Progenitor cell of endocrine pancreas (in vitro differentiated cells): ENCODE measurements at places on chromosomes 3 and 15. TPM values are rescaled to one million over a fixed set of nuclear protein-coding genes. Genes with fewer than 3 reads are reported as not detected.

Gene ZNF385D
- 0.10 and 0.47 TPM in 2 replicates for total RNA-seq

Gene GOLGA6B
- total RNA-seq, result not detected in 2 replicates

Gene CPNE9
- 0.47 and 0.69 TPM in 2 replicates for total RNA-seq

Gene LRRC31
- total RNA-seq, result 0.67 and 1.2 TPM in 2 replicates

Gene DPPA2
- total RNA-seq, result 0.58 and 0.69 TPM in 2 replicates

Gene EMC7
- total RNA-seq, result 31.7 and 32.3 TPM in 2 replicates

Gene CNTN4
- total RNA-seq, result 16.1 and 23.5 TPM in 2 replicates

Gene HES1
- total RNA-seq, result 129 and 142 TPM in 2 replicates

Gene EOGT
- 15.5 and 17.5 TPM in 2 replicates for total RNA-seq

Gene DNAJC19
- total RNA-seq, result 55.2 and 56.6 TPM in 2 replicates

Gene RTF1
- total RNA-seq, result 58.7 and 59.1 TPM in 2 replicates

Gene CYP11A1
- 1.6 and 2.0 TPM in 2 replicates for total RNA-seq

Gene SLC12A1
- total RNA-seq, result 0.16 TPM in 1 of 2 replicates, not detected in the other

Gene SLC6A20
- total RNA-seq, result not detected in 2 replicates

Gene RNU6-1
- not detected in 2 replicates for total RNA-seq

Gene OXSR1
- total RNA-seq, result 55.5 and 56.3 TPM in 2 replicates

Gene TNFSF10
- total RNA-seq, result 0.36 and 0.72 TPM in 2 replicates

Gene IQCH
- total RNA-seq, result 5.2 TPM in 2 replicates

Gene TUBGCP4
- total RNA-seq, result 39.0 and 41.9 TPM in 2 replicates

Gene CCDC33
- total RNA-seq, result 0.84 and 2.0 TPM in 2 replicates

Gene C3orf62
- 14.8 and 15.1 TPM in 2 replicates for total RNA-seq
